ENCODE measurements at places on chromosomes 2 and 18. TPM values are rescaled to one million over a fixed set of nuclear protein-coding genes. Genes with fewer than 3 reads are reported as not detected.

The GPBAR1 gene
- total RNA-seq, result 8.1 TPM

The COL5A2 gene
- 33.1 TPM for total RNA-seq

The CGREF1 gene
- 2.2 TPM for total RNA-seq

GRCh38 chr2:222450021-222450420 lies 25.7 kb downstream of the SGPP2 start:
- no peak overlapping the region for H3K4me3 ChIP-seq
- DNase-seq, result no peak
- no peaks in the 10 kb centered on the region for H3K36me3 ChIP-seq
- H3K4me1 ChIP-seq, result no peaks in the 10 kb centered on the region
- H3K27ac ChIP-seq, result no peak overlapping the region
- H3K27me3 ChIP-seq, result no peaks in the 10 kb centered on the region

Data from vagina (tissue), 2 donors.